ENCODE measurements at places on chromosomes 1 and 21. TPM values are rescaled to one million over a fixed set of nuclear protein-coding genes. Genes with fewer than 3 reads are reported as not detected.

Gene OLFML3
- total RNA-seq, result 9.6 TPM

DNA sequence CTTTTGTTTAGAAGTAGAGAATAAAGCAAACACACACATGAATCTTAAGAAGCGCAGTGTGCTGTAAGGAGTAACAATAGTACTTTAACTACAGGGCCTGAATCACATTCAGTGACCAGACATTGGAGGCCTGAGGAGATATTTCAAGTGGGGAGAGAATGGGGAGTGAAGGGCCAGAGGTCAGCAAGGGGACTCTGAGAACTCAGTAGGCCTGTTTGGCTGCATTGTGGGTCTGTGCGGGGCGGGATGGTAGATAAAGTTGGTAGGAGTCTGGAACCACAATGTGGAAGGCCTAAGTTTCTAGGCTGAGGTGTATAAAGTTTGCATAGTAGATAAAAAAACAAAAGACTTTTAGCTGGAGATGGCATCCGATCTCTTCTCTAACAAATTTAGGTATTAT lies 52.7 kb upstream of the WLS start:
- DNase-seq, result no peak

- no peak for DNase-seq
Measured at GRCh38 chr1:169618367-169618766, 11.6 kb downstream of the SELP start.

Gene ITLN2
- not detected for total RNA-seq

GRCh38 chr1:233673947-233674431 lies 60.1 kb downstream of the KCNK1 start:
- DNase-seq, result no peak

Gene EDN2
- 1.2 TPM for total RNA-seq

DNA sequence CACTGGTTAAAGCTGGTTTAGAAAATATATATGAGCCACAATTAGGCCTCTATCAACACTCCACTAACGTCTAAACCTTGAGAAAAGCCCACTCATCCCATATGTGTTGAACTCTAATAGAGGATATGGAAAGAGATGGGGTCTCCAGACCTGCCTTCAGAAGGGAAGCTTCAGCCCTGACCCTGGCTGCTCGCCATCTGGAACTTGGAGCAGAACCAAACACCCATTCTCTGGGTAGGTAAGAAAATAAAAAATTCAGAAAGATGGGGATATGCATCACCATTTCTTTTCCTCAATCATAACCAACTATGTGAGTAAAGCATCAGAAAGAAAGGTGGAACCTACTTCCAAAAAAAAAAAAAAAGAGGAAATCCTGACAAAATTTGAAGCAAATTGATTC lies 666.2 kb downstream of the PTPRC start:
- no peak for DNase-seq

DNA sequence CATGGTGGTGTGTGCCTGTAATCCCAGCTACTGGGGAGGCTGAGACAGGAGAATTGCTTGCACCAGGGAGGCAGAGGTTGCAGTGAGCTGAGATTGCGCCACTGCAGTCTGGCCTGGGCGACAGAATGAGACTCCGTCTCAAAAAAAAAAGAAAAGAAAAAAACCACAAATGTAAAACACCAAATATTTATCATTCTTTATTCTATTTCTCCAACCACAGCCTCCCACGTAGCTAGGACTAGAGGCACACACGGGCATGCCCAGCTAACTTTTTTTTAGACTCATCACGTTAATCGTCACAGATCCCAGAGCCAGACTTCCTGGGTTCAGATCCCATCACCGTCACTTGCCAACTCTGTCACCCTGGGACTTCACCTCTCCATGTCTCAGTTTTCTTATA lies 13.5 kb downstream of the DNAJC16 start:
- no peak for DNase-seq

DNA sequence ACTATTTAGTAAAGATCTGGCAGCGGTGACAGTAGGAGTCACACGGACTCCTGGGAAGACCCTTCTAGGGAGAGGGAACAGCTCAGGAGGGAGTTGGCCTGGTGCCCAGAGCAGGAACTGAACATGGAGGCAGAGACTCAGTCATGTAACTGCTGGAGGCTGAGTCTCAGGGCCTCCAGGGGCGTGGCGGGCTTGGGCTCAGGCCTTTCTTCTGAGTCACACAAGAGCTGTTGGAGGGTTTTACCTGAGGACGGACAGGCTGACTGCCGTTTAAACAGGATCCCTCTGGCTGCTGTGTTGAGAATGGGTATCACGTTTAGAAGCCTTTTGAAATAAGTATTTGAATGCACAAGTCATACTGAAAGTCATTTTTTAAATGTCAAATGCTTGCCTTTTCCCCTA lies 7.2 kb upstream of the ETS2 start:
- peak; percentile 87 for DNase-seq

Gene MIXL1
- not detected for total RNA-seq

Gene ACTL8
- not detected for total RNA-seq

Gene FCER1G
- 31.9 TPM for total RNA-seq

Gene CAMK2N1
- total RNA-seq, result 13.3 TPM

Gene MCOLN2
- total RNA-seq, result 1.9 TPM

GRCh38 chr1:9906466-9906865 lies 3.6 kb downstream of the CTNNBIP1 start:
- no peak for DNase-seq

DNA sequence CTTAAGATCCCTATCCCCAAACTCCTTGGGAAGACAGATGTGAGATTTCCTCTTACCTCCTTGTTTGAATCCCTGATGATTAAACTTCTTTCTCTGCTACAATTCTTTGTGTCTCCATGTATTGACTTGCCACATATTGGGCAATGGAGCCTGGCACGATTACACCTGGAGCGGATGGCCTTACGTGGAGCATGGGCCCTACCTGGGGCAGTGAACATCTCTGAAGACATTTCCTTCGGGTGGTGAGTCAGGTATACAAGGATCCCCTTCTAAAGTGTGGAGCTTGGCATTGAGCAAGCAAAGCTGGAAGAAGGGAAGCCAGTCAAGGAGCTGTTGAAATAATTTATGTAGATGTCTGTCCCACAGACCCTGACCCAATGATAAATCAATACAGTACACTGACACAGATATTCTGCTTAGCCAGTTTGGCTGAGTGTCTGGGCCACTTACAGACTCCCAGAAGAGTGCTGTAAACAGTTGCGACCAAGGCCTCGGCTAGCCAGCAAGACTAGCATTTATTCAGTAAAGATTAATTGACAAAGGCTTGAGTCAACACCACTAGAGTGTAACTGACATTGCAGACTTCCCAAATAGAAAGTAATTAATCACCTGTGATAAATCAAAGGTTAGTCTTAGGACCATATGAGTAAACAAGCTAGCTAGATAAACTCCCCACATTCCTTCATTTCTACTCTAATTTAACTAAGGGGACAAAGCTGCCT lies 83.1 kb upstream of the KCNK1 start:
- no peak for DNase-seq

GRCh38 chr1:41870076-41870562 lies 48.6 kb downstream of the HIVEP3 start:
- no peak for DNase-seq

DNA sequence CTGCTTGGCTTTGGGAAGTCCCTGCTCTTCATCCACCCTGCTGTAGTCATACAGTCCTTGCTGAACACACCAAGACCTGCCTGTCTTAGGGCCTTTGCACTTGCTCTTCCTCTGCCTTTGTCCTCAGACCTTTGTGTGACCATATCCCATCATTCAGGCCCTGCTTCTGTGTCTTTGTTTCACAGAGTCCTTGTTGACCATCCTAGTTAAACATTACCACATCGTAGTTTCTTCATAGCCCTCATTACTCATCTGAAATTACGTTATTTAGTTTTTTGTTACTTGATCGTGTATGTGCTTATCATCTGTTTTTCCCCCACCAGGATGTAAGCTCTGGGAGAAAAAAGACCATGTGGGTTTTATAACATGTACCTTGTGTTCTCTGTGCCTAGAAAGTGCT lies 18.3 kb upstream of the SPRR5 start:
- no peak for DNase-seq

Gene PLPPR5
- total RNA-seq, result not detected

Gene DCAF8
- total RNA-seq, result 141 TPM

DNA sequence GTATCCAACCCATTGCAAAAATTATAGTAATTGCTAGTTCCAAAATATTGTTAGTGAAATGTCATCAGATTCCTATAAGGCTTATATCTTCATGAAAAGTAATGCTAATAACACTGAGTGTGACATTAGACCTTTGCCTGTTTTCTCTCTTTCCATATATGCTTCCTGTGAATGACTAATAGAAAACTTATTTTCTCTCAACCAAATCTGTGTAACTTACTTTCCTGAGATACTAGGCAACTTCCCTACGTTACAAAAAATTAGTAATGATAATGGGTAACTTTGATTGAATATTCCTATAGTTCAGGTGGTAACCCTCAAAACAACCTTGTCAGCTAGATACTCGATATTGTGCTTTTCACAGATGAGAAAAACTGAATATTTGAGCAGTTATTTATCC lies 124.2 kb upstream of the HNRNPU start:
- no peak for DNase-seq

Gene AUNIP
- total RNA-seq, result not detected

Data from lower leg skin (tissue), 4 donors.